NCI-H69 (cell line): ENCODE measurements at places on chromosomes 1 and 21.

GRCh38 chr1:225471453-225472301 lies 43.8 kb upstream of the LBR start:
- no peak for DNase-seq

DNA sequence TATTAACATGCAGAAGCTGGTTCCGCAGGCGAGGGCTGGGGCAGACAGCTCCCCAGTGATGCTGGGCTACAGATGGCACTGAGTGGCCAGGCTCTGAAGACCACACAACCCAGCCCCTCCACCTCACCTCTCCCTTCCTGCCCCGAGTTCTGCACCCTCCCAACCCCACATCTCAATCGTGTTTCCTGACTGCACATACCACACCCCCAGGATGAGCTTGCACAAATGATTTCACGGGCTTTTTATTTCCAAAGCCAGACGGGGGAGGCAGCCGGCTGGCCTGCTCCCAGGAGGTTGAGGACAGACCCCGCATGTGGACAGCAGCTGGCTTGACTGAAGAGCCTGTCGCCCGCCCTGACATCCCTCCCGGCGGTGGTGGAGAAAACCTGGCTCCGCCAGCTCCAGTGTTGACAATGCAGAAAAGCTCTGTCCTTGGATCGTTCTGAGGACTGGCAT lies 21.4 kb upstream of the ALDH4A1 start:
- no peak for DNase-seq

DNA sequence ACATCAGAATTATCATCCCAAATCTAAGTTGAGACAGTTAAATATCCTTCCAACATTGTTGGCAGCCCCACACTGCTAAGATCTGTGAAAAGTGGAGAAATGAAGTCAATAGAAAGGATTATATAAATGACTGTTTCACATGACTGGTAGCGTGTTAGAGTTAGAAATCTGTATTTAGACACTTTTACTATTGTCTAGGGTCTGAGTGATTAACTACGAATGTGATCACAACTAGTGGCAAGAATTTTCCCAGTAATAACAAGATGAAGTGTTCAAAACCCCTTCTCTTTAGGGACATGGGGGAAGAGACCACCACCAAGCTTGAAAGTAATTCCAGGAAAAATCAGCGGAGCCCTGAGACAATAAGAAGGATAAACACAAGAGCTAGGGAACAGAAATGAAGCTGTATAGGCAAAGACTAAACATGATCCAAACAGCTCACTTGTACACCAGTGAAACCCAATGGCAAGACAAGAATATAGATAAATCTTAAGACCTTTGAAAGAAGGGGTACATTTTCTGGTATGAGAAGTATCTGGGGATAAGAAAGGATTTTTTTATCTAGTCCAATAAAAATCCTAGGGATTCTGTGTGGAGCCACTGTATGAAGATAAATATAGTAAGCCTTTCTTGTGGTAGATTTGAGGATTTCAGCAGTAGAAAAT lies 646.6 kb upstream of the USP24 start:
- DNase-seq: no peak

DNA sequence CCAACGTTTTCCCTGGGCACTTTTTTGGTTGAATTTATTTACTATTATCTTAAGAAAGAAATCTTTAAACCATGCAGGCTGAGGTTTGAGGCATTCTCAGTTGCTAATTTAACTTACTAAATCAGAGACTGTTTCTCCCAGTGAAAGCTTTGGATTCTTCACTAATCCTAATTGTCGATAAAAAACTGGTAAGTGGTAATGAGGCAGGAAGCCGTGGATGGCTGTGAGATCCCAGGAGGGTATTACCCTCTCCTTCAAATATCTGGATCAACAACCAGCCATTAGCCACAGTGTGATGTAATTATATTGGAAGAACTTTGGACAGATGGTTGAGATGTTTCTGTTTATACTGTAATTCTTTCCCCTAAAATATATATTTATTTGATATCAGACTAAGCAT lies 485.0 kb downstream of the DISC1 start:
- DNase-seq: peak; percentile 22

DNA sequence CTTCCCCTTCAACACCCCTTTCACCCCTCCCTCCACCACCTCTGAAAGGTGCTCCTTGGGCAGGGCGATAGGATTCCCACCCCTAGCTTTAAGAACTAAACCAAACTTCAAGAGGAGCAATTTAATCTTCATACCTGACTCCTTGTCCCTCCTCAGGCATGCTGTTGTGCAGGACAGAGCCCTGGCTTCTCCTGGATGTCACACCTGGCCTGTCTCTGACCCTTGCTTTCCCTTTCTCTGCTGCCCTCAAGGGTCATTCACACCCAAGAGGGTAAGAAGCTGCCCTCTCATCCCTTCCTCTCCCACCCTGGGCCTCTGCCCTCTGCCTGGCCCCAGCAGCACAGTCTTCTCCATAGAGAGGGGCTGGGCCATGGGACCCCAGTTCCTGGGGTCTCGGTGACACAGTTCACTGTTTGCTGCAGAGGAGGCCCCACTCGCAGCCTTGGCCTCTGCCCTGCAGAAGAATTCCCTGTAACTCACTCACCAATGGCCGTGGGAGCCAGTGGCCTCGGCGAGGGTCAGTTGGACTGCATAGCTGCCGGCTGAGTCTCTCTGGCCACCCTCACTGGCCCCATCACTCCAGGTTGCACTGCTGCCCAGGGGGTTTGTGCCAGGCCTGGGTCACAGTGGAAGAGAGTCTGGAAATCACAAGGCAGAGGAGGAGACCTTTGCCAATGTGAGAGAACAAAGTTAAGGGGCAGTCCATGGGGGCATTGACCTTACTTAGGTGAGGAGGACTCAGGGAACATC lies 28.4 kb upstream of the LHX4 start:
- DNase-seq: no peak

- no peak for DNase-seq
Measured at GRCh38 chr1:179053486-179053885, 27.8 kb downstream of the FAM20B start.

- DNase-seq: peak; percentile 91
Measured at GRCh38 chr1:180501865-180502360, 464 bp downstream of the ACBD6 start.

DNA sequence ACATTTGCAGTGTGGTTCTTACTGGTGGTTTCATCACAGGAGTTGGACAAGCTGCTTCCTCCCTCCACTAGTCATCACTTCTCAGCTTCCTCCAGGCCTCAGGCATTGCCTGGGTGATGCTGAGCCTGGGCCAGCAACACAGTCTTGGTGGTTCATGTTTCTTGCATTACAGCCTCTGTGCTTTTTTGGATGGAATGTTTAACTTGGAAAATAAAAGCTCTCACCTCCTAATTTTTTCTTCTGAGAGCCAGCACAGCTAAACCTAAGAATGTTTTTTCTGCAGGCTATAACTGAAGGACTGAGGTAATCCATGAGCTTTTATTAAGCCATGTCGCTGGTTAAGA lies 66.1 kb upstream of the RHOU start:
- no peak for DNase-seq

DNA sequence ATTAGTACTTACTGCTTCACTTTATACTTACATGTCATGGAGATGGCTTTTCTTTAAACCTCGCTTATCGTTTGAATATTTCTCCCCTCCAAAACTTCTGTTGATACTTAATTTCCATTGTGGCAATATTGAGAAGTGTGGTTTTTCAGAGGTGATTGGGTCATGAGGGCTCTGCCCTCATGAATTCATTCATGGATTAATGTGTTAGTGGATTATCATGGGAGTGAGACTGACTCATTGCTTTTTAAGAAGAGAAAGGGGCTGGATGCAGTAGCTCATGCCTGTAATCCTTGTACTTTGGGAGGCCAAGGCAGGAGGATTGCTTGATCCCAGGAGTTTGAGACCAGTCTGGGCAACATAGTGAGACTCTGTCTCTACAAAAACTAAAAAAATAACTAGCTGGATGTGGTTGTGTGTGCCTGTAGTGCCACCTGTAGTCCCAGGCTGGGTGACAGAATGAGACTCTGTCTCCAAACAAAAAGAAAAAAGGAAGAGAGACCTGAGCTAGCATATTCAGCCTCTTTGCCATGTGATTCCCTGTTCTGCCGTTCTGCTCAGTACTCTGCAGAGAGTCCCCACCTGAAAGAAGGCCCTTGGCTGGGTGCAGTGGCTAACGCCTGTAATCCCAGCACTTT lies 30.2 kb downstream of the RABGAP1L start:
- DNase-seq: no peak

GRCh38 chr1:157101149-157101548 lies 1.5 kb upstream of the ETV3L start:
- DNase-seq: no peak

GRCh38 chr1:96011606-96012005 lies 710.0 kb upstream of the PTBP2 start:
- DNase-seq: no peak

DNA sequence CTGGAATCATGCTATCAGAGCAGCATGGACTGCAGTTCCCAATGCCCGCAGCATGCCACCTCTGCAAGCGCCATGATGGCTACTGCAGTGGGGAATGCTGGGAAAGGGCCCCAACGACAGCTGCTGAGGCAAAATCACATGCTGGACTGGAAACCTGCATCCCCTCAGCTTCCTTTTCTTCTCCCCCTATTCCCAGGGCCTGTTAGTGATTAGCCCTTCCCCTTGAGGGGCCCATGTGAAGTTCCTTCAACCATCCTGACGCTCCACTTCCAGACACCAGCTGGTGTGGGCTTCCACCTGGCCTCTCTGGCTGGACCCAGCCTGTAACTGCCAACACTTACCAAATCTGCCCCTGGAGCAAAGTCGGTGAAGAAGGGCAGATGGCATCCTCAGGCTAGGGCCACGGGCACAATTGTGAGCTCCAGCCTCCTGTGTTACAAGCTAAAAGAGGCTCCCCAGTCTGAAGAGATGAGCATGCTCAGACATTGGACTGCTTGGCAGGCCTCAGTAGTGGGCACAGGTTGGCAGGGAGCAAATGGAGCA lies 22.1 kb upstream of the SDC3 start:
- no peak for DNase-seq

- DNase-seq: no peak
Measured at GRCh38 chr1:241614144-241614543, 26.0 kb downstream of the CHML start.

- DNase-seq: no peak
Measured at GRCh38 chr21:27129215-27129614, 162.3 kb upstream of the ADAMTS5 start.

- DNase-seq: no peak
Measured at GRCh38 chr1:87119541-87120140, 205.2 kb downstream of the HS2ST1 start.

DNA sequence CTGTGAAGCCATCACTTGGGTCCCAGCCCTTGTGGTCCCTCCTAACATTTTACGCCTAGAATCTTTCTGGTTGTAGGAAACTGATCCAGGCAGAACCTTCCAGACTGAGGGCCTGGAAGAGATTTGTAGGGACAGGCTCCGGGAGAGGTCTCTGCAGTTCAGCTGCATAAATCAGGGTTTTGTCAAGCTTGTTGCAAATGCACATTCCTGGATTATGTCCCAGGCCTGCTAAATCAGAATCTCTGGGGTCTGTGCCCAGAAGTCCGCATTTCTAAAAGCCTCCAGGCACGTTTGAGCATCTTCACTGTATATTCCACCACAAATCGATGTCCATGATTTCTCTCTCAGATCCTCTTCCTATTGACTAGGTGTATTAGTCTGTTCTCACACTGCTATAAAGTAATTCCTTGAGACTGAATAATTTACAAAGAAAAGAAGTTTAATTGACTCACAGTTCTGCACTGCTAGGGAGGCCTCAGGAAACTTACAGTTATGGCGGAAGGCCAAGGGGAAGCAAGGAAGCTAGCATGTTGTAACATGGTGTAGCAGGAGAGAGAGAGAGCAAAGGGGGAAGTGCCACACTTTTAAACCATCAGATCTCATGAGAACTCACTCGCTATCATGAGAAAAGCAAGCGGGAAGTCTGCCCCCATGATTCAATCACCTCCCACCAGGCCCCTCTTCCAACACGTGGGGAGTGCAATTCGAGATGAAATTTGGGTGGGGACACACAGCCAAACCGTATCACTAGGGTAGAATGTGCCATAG lies 1.2 kb upstream of the FHAD1 start:
- DNase-seq: no peak

- no peak for DNase-seq
Measured at GRCh38 chr21:30166171-30166570, 434 bp downstream of the CLDN17 start.

DNA sequence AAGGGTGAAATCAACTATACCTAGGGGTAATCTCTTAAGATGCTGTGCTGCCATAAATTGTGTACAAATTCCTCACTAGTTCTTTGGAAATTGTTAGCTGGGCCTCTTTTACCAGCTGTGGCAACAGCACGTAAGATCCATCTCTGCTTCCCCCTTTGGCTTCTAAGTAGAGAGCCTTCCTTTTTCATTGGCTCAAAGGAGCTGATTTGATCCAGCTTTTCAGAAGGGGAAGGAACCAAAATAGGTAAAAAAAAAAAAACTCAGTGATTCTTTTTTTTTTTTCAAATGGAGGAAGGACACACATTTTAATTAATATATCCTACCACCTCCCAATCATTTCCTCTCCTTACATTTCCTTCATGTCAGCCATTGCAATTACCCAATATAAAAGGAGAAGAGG lies 4.0 kb upstream of the RCAN1 start:
- DNase-seq: no peak

DNA sequence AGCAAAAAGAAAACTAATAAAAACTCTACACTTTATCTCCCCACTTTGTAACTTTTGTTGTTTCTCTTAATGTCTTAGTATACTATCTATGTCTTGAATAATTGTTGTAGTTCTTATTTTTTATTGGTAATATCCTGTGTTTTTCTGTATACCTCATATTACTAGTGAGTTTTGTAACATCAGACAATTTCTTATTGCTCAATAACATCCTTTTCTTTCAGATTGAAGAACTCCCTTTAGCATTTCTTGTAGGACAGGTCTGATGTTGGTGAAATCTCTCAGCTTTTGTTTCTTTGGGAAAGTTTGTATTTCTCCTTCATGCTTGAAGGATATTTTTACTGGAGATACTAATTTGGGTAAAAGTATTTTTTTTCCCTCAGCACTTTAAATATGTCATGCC lies 79.8 kb upstream of the LRRC8B start:
- DNase-seq: no peak

DNA sequence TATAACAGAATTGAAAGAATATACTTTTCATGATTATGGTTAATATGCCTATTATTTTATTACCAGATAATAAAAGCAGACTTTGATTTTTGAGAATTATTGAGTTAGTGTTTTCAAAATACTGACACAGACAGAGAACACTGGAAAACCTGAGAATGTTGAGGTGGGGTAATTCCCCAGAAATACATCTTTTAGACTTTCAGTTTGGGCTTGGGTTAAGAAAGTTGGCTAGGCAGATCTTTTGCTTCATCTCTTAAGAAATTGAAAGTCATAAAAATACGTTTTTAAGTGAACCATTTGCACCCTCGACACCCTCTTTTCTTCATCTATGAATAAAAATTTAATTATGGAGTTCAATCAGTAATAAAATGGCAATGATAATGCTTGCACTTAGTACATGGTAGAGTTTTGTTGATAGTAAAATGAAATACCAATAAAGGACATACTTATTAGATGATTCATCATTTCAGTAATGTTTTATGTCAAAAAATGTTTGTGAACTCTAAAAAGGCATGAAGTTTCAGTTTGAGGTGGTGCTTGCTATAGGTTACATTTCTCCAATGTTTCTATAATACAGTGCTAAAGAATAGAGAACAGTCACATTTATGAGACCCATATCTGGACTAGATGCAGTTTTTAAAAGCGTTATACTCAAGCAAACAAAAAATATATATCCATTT lies 1.9 kb upstream of the SAMSN1 start:
- DNase-seq: no peak

GRCh38 chr1:58932859-58933598 lies 149.2 kb upstream of the JUN start:
- DNase-seq: peak; percentile 83
